ENCODE measurements at places on chromosomes 4 and X. TPM values are rescaled to one million over a fixed set of nuclear protein-coding genes. Genes with fewer than 3 reads are reported as not detected.

The MBNL3 gene
- total RNA-seq: 41.0 TPM

The IL13RA1 gene
- total RNA-seq: 13.9 TPM

The ETDA gene
- total RNA-seq: not detected

The MAGEE2 gene
- total RNA-seq: not detected

The CLDN34 gene
- total RNA-seq: not detected

The SPIN3 gene
- total RNA-seq: 17.5 TPM

The MND1 gene
- 0.27 TPM for total RNA-seq

Measured in activated B cell treated with CpG ODN at 0.5 μM for 24 hours (primary cell).